HT1080 (cell line): ENCODE measurements at places on chromosomes 4 and X. TPM values are rescaled to one million over a fixed set of nuclear protein-coding genes. Genes with fewer than 3 reads are reported as not detected.

DNA sequence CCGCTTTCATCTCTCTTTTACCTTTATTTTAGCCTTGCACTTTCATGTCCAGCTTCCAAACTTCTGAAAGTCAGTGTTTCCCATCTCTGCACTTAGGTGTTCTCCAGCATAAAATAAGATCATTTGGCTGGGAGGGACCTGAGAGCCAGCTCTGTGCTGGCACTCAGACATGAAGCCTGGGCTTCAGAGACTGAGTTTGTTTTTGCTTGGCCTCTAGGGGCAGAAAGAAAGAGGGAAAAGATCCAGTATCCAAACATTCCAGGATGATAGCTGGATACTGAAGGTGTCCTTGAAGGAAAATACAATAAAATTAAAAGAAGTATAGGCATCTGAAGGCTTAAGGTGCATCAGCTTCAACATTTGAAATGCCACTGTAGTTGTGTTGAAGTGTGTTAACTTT is 202.4 kb upstream of the ZIC3 start:
- no peak for DNase-seq

- DNase-seq, result no peak
Measured at GRCh38 chr4:149933883-149934282, 118.2 kb upstream of the IQCM start.

DNA sequence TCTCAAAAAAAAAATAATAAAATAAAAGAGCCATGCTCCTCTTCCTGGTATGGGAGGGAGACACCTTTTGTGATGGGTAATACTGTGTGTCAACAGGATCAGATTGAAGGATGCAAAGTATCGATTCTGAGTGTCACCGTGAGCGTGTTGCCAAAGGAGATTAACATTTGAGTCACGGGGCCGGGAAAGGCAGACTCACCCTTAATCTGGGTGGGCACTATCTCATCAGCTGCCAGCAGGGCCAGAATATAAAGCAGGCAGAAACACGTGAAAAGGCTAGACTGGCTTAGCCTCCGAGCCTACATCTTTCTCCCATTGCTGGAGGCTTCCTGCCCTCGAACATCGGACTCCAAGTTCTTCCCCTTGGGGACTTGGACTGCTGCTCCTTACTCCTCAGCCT is 95.4 kb downstream of the SHOX start:
- DNase-seq, result no peak

DNA sequence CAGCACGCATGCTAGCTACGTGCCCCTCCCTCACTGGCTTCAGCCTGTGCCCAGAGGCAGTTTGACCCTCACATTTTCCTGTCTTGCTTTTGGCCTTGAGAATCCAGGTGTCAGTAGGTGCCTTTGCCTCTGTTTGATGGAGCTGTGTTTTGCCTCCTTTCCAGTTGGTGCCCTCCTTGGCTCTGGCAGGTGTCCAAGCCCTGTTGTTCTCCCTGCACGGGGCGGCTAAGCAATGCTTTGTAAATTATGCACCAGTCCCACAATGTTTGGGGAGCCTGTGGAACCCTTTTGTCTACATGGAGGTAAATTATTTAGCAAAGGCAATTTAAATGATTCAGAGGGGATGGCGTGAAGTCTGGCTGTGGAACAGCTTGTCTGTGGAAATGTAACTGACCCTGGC is 202.9 kb upstream of the BOD1L1 start:
- no peak for DNase-seq

DNA sequence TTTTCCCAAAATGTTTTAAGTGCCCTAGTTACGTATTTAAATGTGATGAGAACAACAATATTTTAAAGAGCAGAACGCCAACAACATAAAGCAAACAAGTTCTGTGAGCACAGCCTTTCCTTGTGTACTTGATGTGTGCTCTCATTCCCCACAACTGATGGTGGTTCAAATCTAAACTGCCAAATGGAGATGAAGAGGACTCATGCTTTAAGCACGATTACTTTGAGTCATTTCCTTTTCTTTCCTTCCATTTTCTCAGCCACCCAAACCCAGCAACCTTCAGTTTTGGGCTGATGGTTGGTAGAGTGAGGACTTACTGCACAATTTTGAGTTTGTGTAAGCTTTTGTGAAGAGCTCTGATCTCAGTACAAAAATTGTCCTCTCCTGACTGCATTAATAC is 1.7 kb downstream of the NSD2 start:
- peak; percentile 79 for DNase-seq

DNA sequence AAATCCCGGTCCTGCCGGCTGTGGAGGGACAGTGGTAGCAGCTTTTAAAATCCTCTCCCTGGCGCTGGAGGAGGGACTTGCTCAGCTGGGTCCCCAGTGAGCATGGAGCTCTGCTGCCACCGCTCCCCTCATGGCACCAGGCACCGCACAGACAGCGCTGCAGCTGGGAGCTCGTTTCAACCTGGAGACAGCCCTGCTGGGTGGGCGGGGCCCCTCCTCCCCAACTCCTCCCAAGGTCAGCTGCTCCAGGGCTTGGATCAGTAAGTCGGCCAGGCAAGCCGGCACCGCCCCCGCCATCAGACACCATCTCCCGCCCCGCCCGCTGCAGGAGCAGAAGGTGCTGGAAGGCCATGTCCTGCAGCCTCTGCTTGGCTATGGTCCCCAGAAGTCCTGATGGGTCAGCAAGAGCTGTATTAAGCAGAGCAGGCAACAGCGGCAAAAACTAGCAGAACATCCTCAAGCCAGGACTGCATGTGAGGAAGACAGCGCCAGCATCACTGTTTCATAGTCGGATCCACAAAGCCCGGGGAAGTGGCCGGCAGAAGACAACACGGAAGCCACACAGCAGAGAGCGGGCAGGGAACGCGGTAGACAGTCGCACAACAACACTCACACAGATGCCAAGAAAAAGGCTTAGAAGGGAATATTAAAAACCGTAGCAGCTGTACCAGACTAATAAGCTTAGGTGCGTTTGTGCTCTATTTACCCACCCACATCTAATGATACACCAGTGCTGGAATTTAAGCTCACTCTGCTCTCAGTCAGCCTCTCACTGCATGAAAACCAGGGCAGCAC is 16.2 kb downstream of the ZFYVE28 start:
- no peak for DNase-seq

GRCh38 chrX:130497531-130497930 is 95.7 kb downstream of the RBMX2 start:
- DNase-seq, result no peak

GRCh38 chr4:187077744-187078401 is 354.2 kb upstream of the FAT1 start:
- DNase-seq, result no peak

GRCh38 chrX:38627683-38628082 is 66.3 kb downstream of the TSPAN7 start:
- DNase-seq, result peak; percentile 42

DNA sequence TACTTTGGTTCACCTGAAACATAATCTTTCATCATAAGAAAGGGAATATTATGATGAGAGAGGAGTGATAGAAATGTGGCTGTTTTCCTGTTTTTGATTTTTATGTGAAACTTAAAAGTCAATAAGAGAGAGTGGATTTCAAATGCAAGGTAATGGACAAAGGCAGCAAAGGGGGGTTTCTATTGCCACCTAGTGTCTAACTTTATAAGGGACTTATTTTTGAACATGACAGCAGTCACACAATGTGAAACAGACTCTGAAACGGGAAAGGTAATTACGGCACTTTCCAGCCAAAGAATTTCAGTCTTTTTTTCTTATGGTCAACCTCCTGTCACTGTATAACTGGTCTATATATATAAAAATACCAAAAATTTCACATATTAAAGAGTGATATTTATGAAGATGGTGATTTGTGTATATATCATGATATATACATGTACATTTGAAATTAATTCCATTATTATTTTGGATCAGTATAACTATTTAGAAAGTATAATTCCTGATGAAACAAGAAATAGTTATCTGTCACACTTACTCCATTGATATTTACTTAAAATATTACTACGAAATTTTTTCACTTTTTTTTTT is 127.1 kb downstream of the FBXO8 start:
- DNase-seq, result peak; percentile 72

DNA sequence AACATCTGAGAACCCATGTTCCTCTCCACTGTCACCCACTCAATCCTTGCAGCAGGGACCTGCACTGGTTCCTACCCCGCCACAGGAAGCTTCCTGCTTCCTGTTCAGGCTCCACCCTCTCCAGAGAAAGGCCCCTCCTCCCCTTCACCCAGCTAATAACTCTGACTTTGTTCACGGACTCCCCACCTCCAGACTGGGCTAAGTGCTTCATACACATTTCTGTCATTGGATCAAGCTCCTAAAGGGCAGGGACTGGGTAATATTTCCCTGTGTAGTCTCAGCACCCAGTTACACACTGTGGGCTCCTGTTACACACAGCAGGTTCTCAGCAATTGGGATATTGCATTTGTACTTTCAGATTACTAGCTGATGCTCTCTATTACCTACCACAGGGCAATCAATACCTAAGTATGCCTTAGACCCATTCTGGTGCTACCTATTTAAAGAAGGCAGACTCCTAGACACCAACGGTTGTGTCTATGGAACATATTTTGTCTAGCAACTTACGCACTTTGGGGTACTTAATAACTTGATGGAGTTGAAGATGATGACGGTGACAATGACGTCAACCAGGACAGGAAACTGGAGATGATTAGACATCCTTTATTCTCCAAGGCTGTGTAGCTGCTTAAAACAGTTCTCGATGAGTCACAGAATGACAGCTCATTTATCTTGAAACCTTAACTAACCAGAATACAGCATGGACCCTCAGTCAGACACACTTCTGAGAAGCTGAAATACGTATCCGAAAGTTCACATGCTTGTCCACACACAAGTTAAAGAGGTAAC is 58.1 kb downstream of the MAML3 start:
- peak; percentile 98 for DNase-seq

DNA sequence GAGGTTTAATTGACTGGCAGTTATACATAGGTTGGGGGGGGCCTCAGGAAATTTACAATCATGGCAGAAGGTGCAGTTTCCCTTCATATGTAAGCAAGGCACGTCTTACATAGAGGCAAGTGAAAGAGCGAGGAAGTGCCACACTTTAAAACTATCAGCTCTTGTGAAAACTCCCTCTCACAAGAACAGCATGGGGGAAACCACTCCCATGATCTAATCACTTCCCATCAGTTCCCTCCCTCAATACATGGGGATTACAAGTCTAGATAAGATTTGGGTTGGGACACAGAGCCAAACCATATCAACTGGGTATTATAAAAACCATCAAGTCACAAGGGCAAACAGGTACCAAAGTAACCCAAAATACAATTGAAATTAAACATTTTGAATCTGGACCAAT is 182.0 kb upstream of the FAT4 start:
- no peak for DNase-seq

- DNase-seq, result peak; percentile 5
Measured at GRCh38 chr4:167721617-167722486, 370.5 kb upstream of the ANXA10 start.

The SNCA gene
- total RNA-seq, result not detected in 2 replicates

The FATE1 gene
- not detected in 2 replicates for total RNA-seq

The ADH1C gene
- not detected in 2 replicates for total RNA-seq

The RTL9 gene
- total RNA-seq, result 0.20 and 0.26 TPM in 2 replicates

The PSAPL1 gene
- total RNA-seq, result not detected in 2 replicates

The GIMD1 gene
- total RNA-seq, result not detected in 2 replicates
